ENCODE measurements at places on chromosomes 6 and 20. TPM values are rescaled to one million over a fixed set of nuclear protein-coding genes. Genes with fewer than 3 reads are reported as not detected.

- no peak overlapping the region for H3K4me3 ChIP-seq
- H3K27ac ChIP-seq = no peak overlapping the region
- H3K36me3 ChIP-seq = no peaks in the 10 kb centered on the region
- no peaks in the 10 kb centered on the region for H3K27me3 ChIP-seq
- no peaks in the 10 kb centered on the region for H3K4me1 ChIP-seq
Measured at GRCh38 chr6:147689398-147689797, 180.9 kb downstream of the SAMD5 start.

- no peaks in the 10 kb centered on the region for H3K27me3 ChIP-seq
- no peak overlapping the region for H3K27ac ChIP-seq
Measured at GRCh38 chr6:140500849-140501248, 1126.4 kb upstream of the CITED2 start.

DNA sequence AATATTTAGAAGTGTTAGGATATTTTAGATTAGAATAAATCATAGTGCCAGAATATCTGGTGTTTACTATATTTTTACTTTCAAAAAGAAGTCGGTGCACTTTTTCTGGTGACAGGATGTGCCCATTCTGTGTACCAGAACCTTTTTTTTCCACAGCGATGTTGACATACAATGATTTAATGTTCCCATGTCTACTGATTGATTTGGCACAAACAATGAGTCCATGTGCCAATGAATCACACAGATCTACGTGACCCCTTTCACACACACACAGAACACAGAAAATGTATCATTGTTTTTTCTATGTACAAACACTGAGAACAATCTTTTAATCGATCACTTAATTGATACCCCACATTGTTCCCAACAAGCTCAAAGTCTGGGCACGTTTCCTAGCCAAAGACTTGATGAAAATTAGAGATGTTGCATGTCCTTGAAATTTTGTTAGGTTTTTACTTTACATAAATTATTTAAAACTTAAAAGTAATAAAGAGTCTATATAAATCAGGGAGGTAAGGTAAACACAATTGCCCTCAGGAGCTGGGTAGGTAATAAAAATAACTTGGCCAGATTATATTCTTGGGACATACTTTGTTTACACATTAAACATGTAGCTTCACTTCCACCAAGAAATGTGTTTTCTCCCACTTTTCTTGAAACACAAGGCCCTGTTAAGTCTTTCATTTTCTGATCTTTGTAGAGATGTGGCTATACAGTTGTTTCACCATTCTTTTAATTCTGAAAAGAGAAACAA, 36.4 kb upstream of the SOX4 start:
- H3K27me3 ChIP-seq = no peaks in the 10 kb centered on the region
- no peak for DNase-seq
- no peaks in the 10 kb centered on the region for H3K4me1 ChIP-seq

DNA sequence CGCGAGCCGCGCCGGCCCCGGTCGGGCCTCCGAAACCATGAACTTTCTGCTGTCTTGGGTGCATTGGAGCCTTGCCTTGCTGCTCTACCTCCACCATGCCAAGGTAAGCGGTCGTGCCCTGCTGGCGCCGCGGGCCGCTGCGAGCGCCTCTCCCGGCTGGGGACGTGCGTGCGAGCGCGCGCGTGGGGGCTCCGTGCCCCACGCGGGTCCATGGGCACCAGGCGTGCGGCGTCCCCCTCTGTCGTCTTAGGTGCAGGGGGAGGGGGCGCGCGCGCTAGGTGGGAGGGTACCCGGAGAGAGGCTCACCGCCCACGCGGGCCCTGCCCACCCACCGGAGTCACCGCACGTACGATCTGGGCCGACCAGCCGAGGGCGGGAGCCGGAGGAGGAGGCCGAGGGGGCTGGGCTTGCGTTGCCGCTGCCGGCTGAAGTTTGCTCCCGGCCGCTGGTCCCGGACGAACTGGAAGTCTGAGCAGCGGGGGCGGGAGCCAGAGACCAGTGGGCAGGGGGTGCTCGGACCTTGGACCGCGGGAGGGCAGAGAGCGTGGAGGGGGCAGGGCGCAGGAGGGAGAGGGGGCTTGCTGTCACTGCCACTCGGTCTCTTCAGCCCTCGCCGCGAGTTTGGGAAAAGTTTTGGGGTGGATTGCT, 1.3 kb downstream of the VEGFA start:
- peak; percentile 82 for DNase-seq
- peak overlapping the region; percentile 92 for H3K27ac ChIP-seq
- H3K4me1 ChIP-seq = peaks cover 53% of the 10 kb centered on the region
- H3K4me3 ChIP-seq = peak overlapping the region; percentile 91

GRCh38 chr6:47141963-47142362, 99.8 kb upstream of the ADGRF1 start:
- H3K27me3 ChIP-seq = no peaks in the 10 kb centered on the region
- H3K36me3 ChIP-seq = no peaks in the 10 kb centered on the region
- DNase-seq = no peak
- peaks cover 6% of the 10 kb centered on the region for H3K4me1 ChIP-seq
- H3K27ac ChIP-seq = no peak overlapping the region

- H3K27me3 ChIP-seq = no peaks in the 10 kb centered on the region
- H3K4me3 ChIP-seq = no peak overlapping the region
- H3K4me1 ChIP-seq = no peaks in the 10 kb centered on the region
- H3K36me3 ChIP-seq = no peaks in the 10 kb centered on the region
- no peak overlapping the region for H3K27ac ChIP-seq
Measured at GRCh38 chr6:119871520-119871919, 522.0 kb upstream of the MAN1A1 start.

DNA sequence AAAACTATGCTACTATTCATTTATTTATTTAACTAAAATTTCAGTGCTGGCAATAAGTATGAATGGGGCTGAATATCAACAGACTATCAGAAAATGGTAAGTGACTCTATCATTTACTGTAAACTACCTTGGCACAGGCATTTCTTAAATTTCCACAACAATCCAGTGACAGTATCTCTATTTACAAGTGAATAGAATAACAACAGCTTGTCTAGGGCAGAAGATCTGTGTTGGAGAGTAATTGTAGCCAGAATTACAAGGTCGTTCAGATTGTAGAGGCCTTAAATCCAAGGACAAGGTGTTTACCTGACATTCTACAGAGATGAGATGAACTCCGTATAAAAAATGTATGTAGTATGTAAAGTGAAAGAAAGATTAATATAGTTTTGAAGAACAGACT, 193.8 kb upstream of the SIM1 start:
- H3K36me3 ChIP-seq = peaks cover 12% of the 10 kb centered on the region
- DNase-seq = no peak
- H3K27me3 ChIP-seq = no peaks in the 10 kb centered on the region
- no peak overlapping the region for H3K27ac ChIP-seq
- no peak overlapping the region for H3K4me3 ChIP-seq

- H3K27ac ChIP-seq = peak overlapping the region; percentile 68
- H3K36me3 ChIP-seq = no peaks in the 10 kb centered on the region
- peaks cover 27% of the 10 kb centered on the region for H3K4me1 ChIP-seq
- DNase-seq = peak; percentile 75
- no peak overlapping the region for H3K4me3 ChIP-seq
Measured at GRCh38 chr6:134373282-134373922, 55.5 kb upstream of the SGK1 start.

DNA sequence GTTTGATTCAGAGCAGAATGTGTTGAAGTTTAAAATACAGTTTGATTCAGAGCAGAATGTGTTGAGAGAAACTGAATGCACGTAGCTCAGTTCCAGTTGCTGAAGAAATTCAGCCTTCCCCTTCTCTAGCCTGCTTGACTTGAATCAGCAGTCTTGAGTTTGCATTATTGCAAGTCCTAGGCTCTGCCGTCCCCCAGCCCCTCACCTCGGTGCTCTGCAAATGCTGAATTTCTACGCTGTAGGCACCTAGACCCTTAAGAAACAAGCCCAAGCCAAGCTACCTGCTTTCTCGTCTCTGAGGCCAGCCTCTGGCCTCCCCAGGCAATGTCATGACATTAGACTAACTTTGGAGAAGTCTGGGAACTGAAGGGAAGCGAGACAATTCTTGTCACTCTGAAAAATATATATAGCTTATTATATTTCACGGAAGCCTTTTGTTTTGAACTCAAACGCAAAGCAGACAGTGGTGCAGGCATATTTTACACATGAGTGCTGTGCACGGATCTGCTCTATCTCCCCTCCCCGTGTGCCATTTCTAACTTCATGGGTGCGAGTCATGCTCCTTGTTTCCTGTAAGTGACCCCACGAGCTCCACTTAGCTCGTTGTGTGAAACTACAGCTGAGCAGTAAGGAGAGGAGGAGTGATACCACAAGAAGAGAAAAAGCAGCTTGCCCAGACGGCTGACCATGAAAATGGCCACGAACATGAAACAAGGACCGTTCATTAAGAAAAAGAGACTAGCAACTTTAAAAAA, 71.4 kb upstream of the DUSP22 start:
- no peaks in the 10 kb centered on the region for H3K36me3 ChIP-seq
- no peak overlapping the region for H3K4me3 ChIP-seq
- H3K27me3 ChIP-seq = no peaks in the 10 kb centered on the region
- DNase-seq = no peak
- peaks cover 28% of the 10 kb centered on the region for H3K4me1 ChIP-seq

Gene PACSIN1
- total RNA-seq = not detected

Gene SPATA25
- 1.1 TPM for total RNA-seq

Gene VNN1
- total RNA-seq = 10.0 TPM

Gene SRC
- total RNA-seq = 72.7 TPM
